ENCODE measurements at places on chromosomes 6 and 20. TPM values are rescaled to one million over a fixed set of nuclear protein-coding genes. Genes with fewer than 3 reads are reported as not detected.

Gene TMEM217
- total RNA-seq = 0.82 TPM

Gene TFAP2B
- total RNA-seq = not detected

Gene CNBD2
- total RNA-seq = 6.1 TPM

Gene SPATA25
- 0.52 TPM for total RNA-seq

Gene NCOA6
- total RNA-seq = 19.0 TPM

Gene MAS1
- total RNA-seq = not detected

Gene LPA
- total RNA-seq = 0.09 TPM

Gene TAP1
- 35.0 TPM for total RNA-seq

Gene DEFB132
- total RNA-seq = not detected

Gene TGM2
- total RNA-seq = 542 TPM

Gene TMC2
- not detected for total RNA-seq

Gene ZNF391
- 0.16 TPM for total RNA-seq
